ENCODE measurements at places on chromosomes 11 and 22. TPM values are rescaled to one million over a fixed set of nuclear protein-coding genes. Genes with fewer than 3 reads are reported as not detected.

DNA sequence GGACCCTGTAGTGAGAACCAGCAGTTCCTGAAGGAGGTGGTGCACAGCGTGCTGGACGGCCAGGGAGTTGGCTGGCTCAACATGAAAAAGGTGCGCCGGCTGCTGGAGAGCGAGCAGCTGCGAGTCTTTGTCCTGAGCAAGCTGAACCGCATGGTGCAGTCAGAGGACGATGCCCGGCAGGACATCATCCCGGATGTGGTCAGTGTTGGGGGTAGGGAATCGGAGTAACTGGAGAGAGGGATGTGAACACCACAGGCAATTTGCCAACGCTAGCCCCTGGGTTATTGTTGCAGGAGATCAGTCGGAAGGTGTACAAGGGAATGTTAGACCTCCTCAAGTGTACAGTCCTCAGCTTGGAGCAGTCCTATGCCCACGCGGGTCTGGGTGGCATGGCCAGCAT is 19.9 kb downstream of the MADD start:
- DNase-seq: no peak
- peaks cover 59% of the 10 kb centered on the region for H3K36me3 ChIP-seq
- no peak overlapping the region for H3K27ac ChIP-seq
- H3K4me1 ChIP-seq: no peaks in the 10 kb centered on the region

DNA sequence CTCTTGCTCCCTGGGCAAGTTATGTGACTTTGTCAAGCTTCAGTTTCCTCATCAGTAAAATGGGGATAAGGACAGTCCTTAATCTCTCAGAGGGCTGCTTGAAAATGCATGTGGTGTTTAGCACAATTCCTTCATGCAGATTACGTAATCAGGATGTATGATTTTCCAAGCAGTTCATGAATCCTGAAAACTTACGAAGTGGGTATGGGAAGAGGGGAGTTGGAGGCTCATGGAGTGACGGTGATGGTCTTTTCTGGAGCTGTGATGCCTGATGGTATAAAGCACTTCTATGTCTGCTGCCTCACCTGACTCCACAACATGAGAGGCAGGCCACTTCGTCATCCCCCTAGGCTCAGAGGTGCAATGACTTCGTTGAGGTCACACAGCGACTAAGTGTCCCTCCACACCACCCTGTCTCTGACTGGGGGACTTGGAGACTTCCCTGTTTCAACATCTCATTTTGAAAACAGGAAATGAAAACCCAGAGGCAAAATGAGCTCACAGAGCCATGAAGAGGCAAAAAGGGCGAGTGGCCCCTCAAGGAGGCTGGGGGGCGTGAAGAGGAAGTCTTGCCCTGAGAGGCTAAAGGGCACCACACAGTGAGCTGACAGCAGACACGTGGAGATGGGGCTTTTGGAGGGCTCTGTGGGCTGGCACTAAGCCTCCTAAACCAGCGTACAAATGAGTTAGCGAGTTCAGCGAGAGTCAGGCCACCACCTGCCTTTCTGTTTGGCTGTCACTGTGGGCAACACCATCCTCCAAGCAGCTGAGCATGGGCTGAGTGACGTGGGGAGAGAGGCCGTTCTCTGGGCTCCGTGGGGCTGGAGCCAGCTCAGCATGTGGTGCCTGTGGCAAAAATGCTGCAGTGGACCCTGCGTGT is 10.1 kb downstream of the MCM5 start:
- peaks cover 9% of the 10 kb centered on the region for H3K4me1 ChIP-seq
- H3K27ac ChIP-seq: peak overlapping the region; percentile 30
- DNase-seq: peak; percentile 77
- no peak overlapping the region for H3K4me3 ChIP-seq
- H3K36me3 ChIP-seq: peaks cover 61% of the 10 kb centered on the region

- H3K27ac ChIP-seq: no peak overlapping the region
- H3K4me3 ChIP-seq: no peak overlapping the region
- no peaks in the 10 kb centered on the region for H3K27me3 ChIP-seq
Observed at GRCh38 chr22:35419756-35420155, 19.8 kb downstream of the MCM5 start.

DNA sequence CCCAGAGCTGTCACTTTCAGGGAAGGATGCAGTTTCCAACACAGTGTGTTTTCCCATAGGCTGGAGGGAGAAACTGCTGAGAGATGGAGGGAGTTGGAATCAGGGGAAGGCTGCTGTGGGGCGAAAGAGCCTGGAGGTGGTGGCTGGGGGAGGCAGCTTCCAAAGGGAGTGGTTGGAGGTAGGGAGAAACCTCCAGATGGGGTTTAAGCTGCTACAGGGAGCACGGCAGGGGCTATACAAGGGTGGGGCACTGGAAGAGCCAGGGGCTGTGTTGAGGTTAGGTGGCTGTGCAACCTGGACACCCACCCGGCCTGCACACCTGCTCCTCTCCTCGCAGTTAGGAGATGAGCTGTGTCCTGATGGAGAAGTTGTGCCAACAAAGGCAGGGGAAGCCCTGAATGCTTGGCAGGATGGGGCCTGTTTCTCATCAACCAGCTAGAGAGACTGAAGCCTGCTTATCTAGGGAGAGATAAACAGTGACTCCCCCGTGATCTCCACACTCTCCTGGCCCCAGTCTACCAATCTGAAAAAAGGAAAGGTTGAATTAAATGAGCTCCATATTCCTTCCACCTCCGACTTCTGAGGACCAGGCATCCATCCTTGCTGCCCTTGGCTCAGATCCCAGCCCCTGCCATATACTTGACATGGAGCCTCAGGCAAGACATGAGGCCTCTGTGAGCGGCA is 3.6 kb upstream of the SLCO2B1 start:
- H3K36me3 ChIP-seq: no peaks in the 10 kb centered on the region
- H3K27me3 ChIP-seq: no peaks in the 10 kb centered on the region
- H3K4me1 ChIP-seq: peaks cover 30% of the 10 kb centered on the region
- no peak overlapping the region for H3K27ac ChIP-seq
- no peak overlapping the region for H3K4me3 ChIP-seq

- no peak for DNase-seq
- no peak overlapping the region for H3K4me3 ChIP-seq
- H3K4me1 ChIP-seq: no peaks in the 10 kb centered on the region
- no peak overlapping the region for H3K27ac ChIP-seq
- no peaks in the 10 kb centered on the region for H3K36me3 ChIP-seq
- H3K27me3 ChIP-seq: no peaks in the 10 kb centered on the region
Observed at GRCh38 chr11:130203766-130204702, 44.5 kb downstream of the ST14 start.

GRCh38 chr11:86068138-86068871 is 579 bp downstream of the PICALM start:
- peak; percentile 64 for DNase-seq
- no peaks in the 10 kb centered on the region for H3K36me3 ChIP-seq
- no peaks in the 10 kb centered on the region for H3K27me3 ChIP-seq
- H3K4me3 ChIP-seq: peak overlapping the region; percentile 74
- H3K27ac ChIP-seq: peak overlapping the region; percentile 99
- peaks cover 24% of the 10 kb centered on the region for H3K4me1 ChIP-seq

DNA sequence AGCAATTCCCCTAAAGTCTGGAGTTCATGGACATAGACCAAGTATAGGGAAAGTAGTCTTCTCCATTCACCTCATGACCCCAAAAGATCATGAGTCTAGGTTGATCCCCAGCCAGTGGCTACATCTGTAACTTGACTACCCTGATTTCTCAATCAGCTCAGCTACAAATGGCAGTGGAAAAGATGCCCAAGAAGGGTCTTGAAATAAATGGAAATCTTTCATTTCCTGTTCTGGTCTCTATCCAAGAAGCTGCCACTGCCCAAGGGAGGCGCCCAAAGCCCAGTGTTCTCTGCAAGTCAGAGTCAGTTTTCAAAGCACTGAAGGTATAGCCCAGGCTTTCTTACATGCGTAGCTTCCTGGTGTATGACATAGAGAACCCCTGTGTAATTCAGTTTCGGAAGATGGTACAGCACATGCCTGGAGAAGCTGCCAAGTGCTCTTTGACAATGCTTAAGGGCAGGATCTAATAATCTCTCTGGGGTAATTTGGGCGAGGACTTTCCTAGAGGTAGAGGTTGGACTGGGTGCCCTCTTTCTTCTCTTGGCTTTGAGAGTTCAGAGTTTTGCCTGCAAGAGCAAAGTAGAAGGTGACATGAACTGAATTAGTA is 101.1 kb downstream of the ADAMTS15 start:
- H3K36me3 ChIP-seq: no peaks in the 10 kb centered on the region
- H3K4me3 ChIP-seq: no peak overlapping the region
- no peaks in the 10 kb centered on the region for H3K27me3 ChIP-seq
- H3K27ac ChIP-seq: no peak overlapping the region

- H3K36me3 ChIP-seq: no peaks in the 10 kb centered on the region
- H3K4me1 ChIP-seq: no peaks in the 10 kb centered on the region
- no peaks in the 10 kb centered on the region for H3K27me3 ChIP-seq
- no peak overlapping the region for H3K4me3 ChIP-seq
Observed at GRCh38 chr11:130467116-130467900, 18.9 kb downstream of the ADAMTS15 start.

DNA sequence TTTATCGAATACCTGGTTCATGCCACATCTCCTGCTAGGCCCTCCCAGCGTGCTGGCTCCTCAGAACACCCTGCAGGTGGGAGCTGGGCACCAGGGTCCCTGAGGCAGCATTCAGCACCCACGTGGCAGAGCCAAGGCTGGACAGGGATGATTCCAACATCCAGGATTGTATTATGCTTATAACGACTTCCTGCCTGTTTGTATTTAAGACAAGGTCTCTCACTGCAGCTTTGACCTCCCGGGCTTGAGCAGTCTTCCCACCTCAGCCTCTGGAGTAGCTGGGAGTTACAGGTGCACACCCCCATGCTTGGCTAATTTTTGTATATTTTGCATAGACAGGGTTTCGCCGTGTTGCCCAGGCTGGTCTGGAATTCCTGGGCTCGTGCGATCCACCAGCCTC is 64.7 kb upstream of the WNT7B start:
- H3K36me3 ChIP-seq: no peaks in the 10 kb centered on the region
- DNase-seq: no peak
- no peaks in the 10 kb centered on the region for H3K27me3 ChIP-seq
- H3K4me3 ChIP-seq: no peak overlapping the region

DNA sequence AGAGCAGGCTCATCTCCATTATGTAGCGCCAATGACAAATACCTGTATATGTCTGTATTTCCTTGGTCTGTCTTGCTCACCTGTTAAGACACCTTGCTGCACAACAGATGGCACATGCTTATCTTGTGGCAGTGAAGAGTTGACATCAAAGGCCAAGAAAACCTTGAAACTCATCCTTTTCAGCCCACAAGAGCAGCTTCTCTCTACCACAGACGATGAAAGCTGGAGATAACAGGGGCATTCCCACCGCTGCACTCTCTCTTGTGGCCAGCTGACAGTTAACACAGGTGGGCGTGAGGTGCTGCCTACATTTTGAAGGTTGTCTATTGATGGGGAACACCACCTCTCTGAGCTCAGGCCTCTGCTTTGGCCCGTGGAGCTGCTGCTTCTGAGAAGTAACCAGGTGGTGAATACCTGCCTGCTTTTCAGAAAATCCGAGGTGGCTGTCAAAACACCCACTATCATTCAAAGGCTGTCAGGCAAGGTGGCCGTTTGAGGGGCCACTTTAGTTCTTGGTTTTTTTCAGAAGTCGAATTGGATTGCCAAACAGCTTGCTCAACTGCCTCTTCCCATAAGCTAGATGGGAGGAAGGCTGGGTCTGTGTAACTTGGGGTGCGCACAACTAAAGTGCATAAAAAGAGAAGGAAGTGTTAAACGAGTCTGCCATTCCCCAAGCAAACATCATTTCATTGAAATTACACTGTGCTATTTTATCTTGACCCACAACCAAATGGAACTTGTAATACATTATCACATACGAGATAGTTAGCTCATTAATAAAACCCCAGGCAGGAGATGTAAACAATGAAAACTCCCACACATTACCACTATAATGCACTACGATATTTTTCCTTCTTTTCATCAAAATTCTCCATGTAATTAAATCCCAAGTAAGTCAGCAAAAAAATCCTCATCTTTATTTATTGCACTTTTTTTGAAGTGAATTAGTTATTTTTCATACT is 87.1 kb upstream of the RAG2 start:
- DNase-seq: no peak
- H3K27me3 ChIP-seq: peaks cover 23% of the 10 kb centered on the region
- no peaks in the 10 kb centered on the region for H3K4me1 ChIP-seq
- no peak overlapping the region for H3K4me3 ChIP-seq

- H3K27ac ChIP-seq: no peak overlapping the region
- no peaks in the 10 kb centered on the region for H3K27me3 ChIP-seq
- H3K36me3 ChIP-seq: no peaks in the 10 kb centered on the region
- DNase-seq: peak; percentile 16
- H3K4me1 ChIP-seq: no peaks in the 10 kb centered on the region
Observed at GRCh38 chr11:111115890-111116289, 129.6 kb upstream of the POU2AF2 start.

DNA sequence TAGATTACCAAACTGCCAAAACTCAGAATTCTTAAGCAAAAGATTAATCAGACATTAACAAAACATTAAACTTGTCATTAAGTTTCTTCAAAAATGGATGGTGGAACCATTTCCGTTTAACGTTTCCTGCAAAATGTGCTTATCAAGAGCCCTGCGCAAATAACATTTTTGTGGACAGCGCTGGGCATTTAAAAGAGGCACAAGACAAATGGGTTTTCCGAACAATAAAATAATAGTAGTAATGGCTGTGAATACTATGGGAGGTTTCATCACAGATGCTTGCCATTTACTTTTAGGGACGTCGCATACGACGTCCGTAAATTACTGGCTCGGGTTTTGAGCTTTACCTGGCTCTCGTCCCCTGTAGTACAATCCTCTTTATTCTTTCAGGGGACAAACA is 1.1 kb downstream of the NPAT start:
- peak overlapping the region; percentile 71 for H3K4me3 ChIP-seq
- H3K36me3 ChIP-seq: no peaks in the 10 kb centered on the region
- no peaks in the 10 kb centered on the region for H3K27me3 ChIP-seq
- no peaks in the 10 kb centered on the region for H3K4me1 ChIP-seq
- peak overlapping the region; percentile 80 for H3K27ac ChIP-seq

DNA sequence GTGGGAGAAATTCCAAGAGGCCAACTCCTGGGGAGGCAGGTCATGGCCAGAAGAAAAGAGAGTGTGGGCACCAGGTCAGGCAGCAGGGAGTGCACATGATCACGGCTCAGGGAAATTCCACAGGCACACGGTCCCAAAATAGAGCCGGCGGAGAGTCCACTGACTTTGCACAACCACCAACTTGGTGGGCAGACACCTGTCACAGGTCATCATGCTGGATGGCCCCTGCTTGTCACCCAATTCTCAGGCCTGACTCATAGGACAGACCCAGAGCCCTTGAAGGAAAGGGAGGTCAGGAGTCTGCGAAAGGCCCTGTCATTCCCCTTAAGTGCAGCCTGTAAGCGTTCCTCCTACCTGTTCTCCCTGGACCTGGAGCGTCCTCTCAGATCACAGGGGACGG is 15.8 kb downstream of the APOL2 start:
- DNase-seq: peak; percentile 49
- no peak overlapping the region for H3K27ac ChIP-seq
- no peak overlapping the region for H3K4me3 ChIP-seq
- no peaks in the 10 kb centered on the region for H3K4me1 ChIP-seq
- peaks cover 6% of the 10 kb centered on the region for H3K27me3 ChIP-seq

GRCh38 chr11:114098927-114099326 is 39.4 kb downstream of the ZBTB16 start:
- DNase-seq: no peak
- no peak overlapping the region for H3K4me3 ChIP-seq
- no peak overlapping the region for H3K27ac ChIP-seq

- DNase-seq: no peak
- peak overlapping the region; percentile 37 for H3K27ac ChIP-seq
- no peaks in the 10 kb centered on the region for H3K36me3 ChIP-seq
- H3K4me3 ChIP-seq: no peak overlapping the region
- H3K4me1 ChIP-seq: peaks cover 30% of the 10 kb centered on the region
Observed at GRCh38 chr11:108606495-108607160, 13.1 kb upstream of the EXPH5 start.

Gene FOSL1
- 1.9 TPM for total RNA-seq

Gene ATM
- total RNA-seq: 37.0 TPM

Gene C11orf86
- total RNA-seq: not detected

Gene OR52N4
- not detected for total RNA-seq

Gene CASP12
- not detected for total RNA-seq

Gene TP53AIP1
- total RNA-seq: 0.03 TPM

Gene NPAT
- 22.9 TPM for total RNA-seq

Gene GAS2
- total RNA-seq: 4.4 TPM

All from SJCRH30 (cell line).